ENCODE measurements at places on chromosomes 1 and 21. TPM values are rescaled to one million over a fixed set of nuclear protein-coding genes. Genes with fewer than 3 reads are reported as not detected.
A peak's percentile ranks its signal among the peaks of the same experiment; 100 is the strongest.

DNA sequence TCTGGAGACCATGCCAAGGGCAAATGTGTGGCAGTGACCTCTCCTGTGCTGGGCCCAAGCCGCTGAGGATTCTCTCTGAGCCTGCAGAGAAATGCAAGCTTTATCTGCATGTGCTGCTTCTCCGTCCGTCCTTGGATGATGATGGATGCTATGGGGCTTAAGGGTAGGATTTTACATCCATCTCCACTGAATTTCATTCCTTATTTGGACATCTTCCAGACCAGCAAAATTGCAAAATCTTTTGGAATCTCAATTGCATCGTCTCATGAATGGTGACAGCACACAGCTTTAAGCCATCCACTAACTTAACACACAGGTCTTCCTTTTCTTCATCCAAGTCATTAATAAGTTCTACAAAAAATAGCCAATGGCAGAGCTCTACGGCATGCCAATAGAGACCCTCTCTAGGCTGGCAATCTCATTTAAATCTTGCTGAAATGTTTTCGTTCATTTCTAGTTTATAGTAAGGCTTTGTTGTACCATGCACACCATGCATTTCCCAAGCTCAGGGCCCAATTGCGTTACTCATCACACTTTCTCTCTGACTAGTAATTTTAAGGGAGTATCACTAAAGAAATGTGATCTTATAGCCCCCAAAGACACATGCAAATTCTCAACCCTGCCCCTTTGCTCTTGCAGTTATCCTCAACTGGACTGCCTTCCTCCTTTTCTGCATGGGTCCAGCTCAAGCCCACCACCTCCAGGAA is 11.1 kb downstream of the BATF3 start:
- DNase-seq: no peak

DNA sequence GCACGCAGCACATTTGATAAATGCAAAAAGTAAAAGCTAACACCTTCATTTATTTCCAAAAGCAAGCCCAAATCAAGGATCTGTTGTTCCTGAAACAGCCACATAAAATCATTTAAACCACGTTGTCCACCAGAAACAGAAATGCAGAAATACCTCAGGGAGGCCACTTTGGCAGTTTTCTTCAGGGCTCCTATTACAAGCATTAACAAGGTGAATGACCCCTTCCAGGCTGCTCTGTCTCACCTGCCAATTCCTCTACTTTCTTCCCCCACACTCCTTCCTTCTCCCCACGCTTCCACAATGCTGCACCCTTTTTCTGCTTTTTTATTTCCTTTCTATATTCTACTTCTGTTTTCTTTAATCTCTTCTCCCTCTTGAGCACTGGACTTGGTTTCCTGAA is 55.0 kb upstream of the PTGFRN start:
- no peak for DNase-seq

GRCh38 chr1:221169447-221169889 is 290.2 kb downstream of the HLX start:
- DNase-seq: peak; percentile 42

GRCh38 chr1:15311880-15312279 is 64.9 kb downstream of the FHAD1 start:
- peak; percentile 37 for DNase-seq

DNA sequence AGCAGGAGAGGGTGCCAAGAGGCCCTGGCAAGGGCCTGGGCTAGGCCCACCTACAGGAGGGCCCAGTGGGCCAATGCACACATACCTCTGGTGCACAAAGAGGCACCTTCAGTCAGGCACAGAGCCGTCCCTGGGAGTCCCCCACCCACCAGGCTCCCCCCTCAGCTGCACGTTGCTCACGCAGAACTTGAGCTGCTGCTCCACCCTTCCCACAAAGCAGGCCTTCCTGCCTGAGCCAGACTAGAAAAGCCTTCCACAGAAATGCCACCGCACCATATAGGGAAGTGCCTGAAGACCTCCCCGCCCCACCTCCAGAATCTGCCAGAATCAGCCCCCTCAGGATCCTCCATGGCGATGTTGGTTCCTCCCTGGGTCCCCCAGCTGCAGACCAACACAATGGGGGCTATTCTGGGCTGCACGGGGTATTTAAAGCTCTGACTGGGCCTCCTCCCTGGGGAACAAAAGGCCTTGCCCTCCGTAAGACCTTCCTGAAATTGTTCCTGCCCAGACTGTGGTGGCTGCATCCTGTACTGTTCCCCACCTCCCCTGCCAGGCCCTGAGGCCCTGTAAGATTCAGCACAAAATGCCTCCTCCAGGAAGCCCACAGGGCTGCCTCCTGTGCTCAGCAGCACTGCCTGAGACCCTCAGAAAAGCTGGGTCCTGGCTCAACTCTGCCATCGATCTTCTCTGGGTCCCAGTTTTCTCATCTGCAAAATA is 27.2 kb downstream of the HSPG2 start:
- peak; percentile 63 for DNase-seq

DNA sequence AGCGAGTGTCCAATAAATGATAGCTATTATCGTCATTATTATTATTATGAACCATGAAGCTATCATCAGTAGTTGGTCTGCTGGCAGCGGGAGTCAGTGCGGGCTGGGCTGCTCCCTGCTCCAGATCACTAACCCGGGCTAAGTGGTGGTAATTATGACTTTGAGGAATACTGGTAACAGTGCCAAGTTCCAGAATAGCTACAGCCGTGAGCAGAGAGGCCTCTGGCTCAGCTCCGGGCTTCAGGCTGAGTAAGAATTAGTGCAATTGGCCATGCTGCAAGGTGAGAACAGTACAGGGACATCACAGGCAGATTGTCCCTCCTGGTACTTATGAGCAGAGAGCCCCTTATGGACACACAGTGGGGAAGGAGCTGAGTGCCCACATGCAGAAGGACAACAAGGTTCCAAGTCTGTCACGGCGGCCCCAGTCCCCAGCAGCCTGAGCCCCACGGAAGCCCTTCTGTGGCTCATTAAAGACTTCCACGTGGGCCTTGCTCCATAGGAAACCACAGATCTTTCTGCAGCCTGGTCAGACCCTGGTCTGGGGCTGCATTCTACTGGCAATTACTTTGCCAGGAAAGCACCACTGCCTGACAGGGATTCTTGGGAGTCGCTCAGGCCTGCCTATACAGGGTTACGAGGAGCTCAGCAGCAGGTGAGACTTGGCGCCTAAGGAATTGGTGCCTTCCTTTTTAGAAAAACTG is 235.1 kb downstream of the RRAGC start:
- DNase-seq: no peak

The NCAM2 gene
- 2.6 TPM for total RNA-seq

DNA sequence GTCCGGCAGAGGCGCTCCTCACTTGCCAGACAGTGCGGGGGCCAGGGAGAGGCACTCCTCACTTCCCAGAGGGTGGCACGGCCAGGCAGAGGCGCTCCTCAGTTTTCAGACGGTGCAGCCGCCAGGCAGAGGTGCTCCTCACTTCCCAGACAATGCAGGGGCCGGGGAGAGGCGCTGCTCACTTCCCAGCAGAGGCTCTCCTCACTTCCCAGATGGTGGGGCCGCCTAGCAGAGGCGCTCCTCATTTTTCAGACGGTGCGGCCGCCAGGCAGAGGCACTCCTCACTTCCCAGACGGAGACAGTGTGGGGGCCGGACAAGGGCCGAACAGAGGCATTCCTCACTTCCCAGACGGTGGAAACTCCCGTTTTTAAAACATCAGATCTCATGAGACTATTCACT is 238.4 kb upstream of the CACYBP start:
- no peak for DNase-seq

DNA sequence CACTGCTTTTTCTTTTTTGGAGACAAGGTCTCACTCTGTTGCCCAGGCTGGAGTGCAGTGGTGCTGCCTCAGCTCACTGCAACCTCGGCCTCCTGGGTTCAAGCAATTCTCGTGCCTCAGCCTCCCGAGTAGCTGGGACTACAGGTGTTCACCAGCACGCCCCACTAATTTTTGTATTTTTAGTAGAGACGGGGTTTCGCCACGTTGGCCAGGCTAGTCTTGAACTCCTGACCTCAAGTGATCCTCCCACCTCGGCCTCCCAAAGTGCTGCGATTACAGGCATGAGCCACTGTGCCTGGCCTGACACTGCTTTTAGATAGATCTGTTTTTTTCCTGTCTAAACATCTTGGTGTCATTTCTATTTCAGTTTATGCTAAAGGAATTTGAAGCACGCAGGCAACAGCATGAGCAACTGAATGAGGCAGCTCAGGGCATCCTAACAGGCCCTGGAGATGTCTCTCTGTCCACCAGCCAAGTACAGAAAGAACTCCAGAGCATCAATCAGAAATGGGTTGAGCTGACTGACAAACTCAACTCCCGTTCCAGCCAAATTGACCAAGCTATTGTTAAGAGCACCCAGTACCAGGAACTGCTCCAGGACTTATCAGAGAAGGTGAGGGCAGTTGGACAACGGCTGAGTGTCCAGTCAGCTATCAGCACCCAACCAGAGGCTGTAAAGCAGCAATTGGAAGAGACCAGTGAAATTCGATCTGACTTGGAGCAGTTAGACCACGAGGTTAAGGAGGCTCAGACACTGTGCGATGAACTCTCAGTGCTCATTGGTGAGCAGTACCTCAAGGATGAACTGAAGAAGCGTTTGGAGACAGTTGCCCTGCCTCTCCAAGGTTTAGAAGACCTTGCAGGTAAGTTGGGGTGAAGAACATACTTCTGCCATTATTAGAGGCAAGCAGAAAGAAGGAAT is 106.1 kb upstream of the BMP8A start:
- no peak for DNase-seq

The DPT gene
- 0.69 TPM for total RNA-seq

DNA sequence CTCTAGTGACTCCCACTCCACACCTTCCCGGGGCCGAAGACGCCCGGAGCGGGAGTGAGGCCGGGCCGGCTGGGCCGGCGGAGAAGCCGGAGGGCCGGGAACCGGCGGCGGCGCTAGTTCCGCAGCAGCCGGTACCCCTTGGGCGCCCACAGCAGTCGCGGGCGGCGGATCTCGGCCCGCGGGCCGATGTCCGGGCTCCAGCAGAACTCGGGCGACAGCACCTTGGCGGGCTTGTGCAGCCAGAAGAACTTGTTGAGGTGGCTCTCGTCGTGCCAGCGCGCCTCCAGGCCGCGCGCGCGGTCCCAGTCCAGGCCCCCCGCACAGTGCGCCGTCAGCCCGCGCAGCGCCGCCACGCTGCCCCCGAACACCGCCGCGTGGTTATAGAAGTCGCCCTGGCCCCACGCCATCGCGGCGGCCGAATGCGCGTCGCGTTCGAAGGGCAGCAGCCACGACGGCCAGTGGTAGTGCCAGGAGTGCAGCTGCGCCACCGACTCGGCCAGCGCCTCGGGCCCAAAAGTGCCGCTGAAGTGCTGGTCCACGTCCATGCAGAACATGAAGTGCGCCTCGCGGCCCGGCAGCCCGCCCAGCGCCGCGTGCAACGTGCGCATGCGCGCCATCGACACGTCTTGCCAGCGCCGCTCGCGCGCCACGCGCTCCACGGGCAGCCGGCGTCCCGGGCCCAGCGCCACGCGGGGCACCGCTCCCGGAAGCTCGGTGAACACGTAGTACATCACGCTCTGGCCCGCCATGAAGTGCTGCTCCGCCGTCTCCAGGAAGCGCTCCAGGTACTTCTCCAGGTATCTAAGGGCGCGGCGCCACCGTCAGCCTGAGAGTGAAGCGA is 14.0 kb downstream of the A3GALT2 start:
- no peak for DNase-seq

GRCh38 chr1:9442278-9442846 is 96.9 kb upstream of the SLC25A33 start:
- no peak for DNase-seq

The GNPAT gene
- 65.1 TPM for total RNA-seq

The PTPN14 gene
- total RNA-seq: 16.5 TPM

The RYR2 gene
- 1.1 TPM for total RNA-seq

- DNase-seq: peak; percentile 42
Observed at GRCh38 chr1:203536575-203536974, 42.6 kb downstream of the OPTC start.

The RIIAD1 gene
- not detected for total RNA-seq

GRCh38 chr1:32256473-32257226 is 5.6 kb downstream of the LCK start:
- no peak for DNase-seq

GRCh38 chr21:33441489-33442477 is 38.0 kb downstream of the TMEM50B start:
- DNase-seq: peak; percentile 89

The KPRP gene
- not detected for total RNA-seq

- DNase-seq: no peak
Observed at GRCh38 chr1:237244778-237245177, 202.8 kb downstream of the RYR2 start.

DNA sequence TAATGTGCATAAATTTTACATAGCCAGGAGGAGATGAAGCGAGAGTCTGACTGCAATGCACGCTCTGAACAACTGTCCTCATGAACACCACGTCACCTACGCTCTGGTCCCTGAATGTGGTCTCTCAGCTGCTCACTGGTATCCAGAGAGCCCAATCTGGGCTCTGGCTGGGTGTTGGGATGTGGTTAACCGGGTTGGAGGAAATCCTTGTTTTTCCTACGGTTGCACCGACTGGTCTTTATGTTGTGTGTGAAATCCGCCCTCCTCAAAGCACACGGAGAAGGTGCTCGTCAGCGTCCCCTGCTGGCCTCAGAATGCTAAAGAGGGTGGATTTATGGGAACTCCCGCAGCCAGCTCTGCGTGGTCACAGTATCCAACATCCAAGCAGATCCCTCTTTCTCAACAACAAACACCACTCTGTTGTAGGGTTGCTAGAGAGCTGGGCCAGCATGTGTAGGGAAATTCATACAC is 51.8 kb upstream of the FAM89A start:
- peak; percentile 52 for DNase-seq
